ENCODE measurements at places on chromosomes 3 and 15.

- no peak for DNase-seq
Observed at GRCh38 chr3:156188757-156189156, 68.4 kb downstream of the KCNAB1 start.

- DNase-seq = no peak
Observed at GRCh38 chr15:83444936-83445335, 2.2 kb upstream of the SH3GL3 start.

DNA sequence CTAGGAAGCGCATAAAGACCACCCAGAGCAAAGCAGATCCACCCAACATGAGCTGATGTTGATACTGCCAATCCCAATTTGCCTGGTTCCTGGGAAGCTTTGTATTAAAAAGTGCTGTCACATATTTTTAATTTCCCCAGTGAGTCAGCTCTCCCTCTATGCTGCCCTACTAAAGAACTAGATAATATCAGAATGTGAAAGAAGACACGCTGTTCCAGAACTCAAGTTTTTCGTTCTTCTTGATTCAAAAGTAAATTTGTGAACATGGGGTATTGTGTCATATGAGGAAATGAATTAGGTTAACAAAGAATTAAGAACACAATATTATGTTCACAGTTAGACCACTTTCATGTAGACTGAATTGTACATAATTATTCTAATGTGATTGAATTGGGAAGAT is 734.2 kb upstream of the ALCAM start:
- no peak for DNase-seq

- no peak for DNase-seq
Observed at GRCh38 chr3:136022529-136023263, 57.2 kb downstream of the PPP2R3A start.

- DNase-seq = peak; percentile 66
Observed at GRCh38 chr3:99868311-99868646, 50.6 kb downstream of the CMSS1 start.

DNA sequence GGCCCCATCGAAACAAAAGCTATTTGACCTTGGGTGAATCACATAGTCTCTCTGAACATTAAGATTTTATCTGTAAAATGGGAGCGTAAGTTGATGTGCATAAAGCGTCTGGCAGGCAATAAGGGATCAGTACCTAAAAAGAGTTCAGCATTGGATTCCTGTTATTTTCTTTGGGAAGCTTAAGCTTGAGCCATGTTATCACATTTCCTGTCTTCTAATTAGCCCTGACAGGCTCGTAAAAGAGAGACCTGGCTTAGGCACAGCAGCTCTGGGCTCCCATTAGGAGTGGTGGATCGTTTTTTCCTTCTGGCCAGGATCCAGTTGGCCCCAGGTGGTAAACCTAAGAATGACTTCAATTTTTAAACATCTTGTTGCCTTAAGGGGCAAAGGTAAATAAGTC is 26.0 kb upstream of the CA12 start:
- DNase-seq = no peak

DNA sequence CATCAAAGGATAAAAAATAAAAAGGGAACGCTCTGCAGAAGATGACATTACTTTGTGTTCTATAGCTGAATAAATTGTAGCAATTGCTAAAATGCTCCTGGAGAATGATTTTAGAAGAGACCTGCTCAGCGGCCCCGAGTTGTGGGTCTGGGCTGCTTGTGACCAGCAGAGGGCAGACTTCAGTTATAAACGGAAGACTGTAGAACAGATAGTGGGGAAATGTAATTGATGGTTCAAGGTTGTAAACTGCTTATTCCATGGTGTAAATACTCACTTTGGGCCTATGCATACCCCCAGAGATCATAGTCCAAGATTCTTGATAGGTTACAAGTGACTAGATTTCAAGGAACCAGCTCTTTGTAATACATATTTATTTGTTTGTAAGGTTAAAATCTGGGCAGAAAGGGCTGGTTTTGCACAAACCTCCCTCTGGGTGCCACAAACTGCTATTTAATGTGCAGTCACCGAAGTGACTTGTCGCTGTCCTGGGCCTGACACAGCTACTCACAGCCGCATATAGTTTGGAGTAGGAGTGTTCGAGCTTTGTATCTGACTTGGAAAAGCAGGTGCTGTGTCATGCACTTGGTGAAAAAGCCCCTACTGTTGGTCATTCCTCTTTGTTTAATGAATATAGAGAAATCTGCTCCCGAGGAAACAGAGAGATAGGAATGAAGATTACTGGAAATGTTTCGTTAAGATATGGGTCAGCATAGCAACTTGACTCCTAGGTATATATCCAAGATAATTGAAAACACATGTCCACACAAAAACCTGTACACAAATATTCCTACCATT is 34.7 kb upstream of the NDUFB4 start:
- DNase-seq = peak; percentile 79
